Activated naive CD4-positive, alpha-beta T cell treated with Interleukin-2 at 50 U/mL for 16 hours (primary cell): ENCODE measurements at places on chromosomes 16 and 17.
A peak's percentile ranks its signal among the peaks of the same experiment; 100 is the strongest.

GRCh38 chr17:73957564-73957963, 245.9 kb upstream of the RPL38 start:
- DNase-seq: no peak

DNA sequence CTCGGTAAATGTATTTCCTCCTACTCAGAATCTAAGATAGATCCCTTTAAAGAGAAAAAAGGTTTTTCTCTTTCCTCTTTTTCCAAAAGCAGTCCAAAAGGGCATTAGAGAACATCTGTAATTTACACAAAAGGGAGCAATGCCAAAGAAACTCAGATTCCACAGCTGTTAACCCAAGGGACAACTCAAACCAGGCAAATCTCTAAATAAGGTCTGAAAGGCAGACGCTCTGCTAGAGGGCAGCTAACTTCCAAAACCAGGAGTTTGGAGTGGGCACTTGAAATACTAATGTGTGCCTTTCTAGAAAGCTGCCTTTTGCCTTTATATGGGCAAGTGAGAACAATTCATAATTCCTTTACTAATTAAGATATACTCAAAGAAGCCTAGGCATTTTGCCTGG, 435.7 kb downstream of the ZFHX3 start:
- DNase-seq: no peak

GRCh38 chr17:62194401-62194800, 129.3 kb upstream of the MED13 start:
- DNase-seq: no peak

DNA sequence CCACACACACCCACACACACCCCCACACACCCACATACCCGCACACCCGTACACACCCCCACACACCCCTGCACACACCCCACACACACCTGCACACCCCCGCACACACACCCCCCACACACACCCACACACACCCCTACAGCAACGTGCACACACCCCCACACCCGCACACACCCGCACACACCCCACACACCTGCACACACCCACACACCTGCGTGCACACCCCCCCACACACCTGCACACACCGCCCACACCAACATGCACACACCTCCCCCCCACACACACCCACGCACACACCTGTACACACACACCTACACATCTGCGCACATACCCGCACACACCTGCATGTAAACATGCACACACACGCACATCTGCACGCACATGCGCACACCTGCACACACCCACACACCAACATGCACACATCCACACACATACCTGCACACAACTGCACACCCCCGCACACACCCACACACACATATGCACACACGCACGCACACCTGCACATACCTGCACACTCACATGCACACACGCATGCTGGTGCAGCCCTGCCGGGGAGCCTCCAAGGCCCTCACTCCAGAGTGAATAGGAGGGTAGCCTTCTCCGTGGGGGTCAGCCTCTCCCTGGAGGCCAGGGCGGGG, 7.5 kb downstream of the ASPSCR1 start:
- no peak for DNase-seq

DNA sequence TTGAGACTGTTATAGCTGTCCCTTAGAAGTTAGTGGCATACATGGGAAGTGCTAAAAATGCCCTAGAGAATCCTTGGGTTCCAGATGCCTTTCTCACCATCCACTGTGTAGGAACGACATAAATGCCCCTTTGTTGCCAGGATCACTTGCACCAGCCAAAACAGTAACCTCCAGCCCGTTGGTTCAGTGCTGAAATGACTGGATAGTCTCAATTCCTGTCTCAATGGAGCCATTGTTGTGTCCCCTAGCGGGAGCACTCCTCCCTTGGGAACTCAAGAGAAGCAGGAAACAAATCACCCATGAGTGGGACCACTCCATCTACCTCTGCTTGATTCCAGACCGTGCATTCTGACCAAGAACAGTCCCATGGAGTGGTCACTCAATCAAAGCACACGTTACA, 23.1 kb downstream of the MPHOSPH6 start:
- DNase-seq: no peak

DNA sequence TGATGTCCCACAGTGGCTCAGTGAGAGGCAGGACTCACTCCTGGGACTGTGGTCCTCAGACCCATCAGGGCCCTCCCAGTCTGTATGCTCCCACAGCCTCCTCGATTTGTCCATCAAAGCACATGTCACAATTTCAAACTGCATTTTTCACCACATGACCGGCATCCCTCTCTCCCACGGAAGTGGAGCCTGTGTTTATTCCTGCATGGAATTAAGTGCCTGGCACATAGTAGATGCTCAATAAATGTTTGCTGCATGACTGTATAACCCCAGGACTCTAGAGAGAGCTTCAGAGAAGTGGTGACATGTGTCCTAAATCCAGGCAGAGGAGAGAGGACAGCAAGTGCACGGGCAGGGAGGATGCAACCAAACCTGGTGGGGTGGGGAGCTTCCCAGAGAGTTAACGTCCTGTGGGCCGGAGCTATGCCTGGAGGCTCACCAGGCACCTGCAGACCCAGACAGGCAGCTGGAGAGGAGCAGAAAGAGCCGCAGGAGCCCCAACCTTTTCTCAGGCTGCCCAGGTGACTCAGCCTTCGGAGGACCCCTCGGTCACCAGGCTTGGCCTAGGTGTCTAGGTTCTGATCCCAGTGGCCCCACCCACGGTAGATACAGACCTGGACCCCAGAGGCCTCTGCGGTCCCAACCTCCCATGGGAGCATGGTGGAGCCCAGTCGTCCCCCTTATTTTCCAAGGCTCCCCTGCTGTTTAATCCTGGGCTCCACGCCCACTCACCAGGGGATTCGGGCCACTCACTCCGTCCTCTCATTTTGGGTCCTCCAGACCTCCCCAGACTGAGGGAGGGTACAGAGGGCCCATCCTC, 5.8 kb downstream of the CDH5 start:
- no peak for DNase-seq

DNA sequence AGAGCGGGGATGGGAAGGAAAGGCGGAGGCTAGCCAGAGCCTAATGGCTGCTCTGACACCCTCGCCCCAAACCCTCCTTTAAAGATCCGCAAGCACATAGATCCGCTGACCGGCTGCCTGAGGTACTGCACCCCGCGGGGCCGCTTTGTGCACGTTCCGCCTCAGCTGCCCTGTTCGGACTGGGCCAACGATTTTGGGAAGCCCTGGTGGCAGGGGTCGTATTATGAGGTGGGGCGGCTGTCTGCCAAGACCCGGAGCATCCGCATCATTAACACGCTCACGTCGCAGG, 663 bp downstream of the CYB5D1 start:
- peak; percentile 62 for DNase-seq

GRCh38 chr16:84477661-84478060, 26.8 kb downstream of the MEAK7 start:
- DNase-seq: no peak

DNA sequence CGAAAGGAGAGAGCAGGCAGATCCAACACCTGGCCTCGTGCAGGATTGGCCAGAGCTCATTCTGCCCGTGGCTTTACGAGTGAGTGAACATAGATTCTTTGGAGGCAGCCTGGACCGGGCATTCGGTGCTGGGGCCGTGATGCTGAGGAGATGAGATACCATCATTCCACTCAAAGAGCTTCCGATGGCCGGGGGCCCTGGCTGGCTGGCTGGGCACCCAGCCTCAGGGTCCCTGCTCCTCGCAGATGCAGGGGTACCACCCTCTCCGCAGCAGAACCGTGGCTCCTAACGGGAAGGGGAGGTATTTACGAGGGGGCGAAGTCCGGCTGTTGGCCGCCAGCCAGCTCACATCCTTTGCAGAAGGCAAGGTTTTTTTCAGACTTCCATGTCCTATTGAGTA, 66.1 kb upstream of the FOXF1 start:
- no peak for DNase-seq

DNA sequence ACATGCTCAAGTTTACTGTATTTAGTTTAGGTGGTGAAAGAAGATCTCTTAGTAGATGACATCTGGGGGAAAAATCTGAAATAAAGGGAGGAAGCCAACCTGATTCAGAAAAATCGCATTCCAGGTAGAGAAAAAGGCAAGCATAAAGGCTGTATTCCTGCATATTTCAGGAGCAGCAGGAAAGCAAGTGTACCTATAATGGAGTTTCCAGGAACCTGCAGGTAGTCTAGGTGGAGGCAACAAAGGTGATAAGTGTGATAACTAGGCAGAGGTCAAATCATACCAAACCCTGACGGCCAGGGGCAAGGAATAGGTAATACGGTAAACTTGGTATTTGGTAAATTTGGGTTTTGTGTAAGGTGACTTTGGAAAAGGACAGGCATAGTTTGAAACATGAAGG, 132.8 kb upstream of the GOT2 start:
- no peak for DNase-seq

DNA sequence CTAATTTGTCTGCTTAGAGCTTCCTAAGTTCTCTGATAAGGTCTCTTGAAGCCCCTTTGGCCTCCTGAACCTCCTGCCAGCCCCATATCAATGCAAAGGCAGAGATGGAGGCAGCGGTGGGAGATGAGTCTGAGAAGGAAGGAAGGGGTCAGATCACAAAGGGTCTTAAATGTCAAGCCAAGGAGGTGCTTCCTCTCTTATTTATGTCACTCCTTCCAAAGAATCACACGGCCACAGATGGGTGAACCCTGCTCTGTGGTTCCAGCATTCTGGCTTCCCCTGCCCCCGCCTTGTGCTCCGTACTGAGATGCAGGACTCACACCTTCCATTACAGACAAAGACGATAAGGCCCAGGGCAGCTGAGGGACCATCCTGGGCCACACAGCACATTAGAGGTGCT, 96.3 kb downstream of the GSG1L start:
- no peak for DNase-seq

GRCh38 chr16:50674831-50675230, 6.3 kb downstream of the SNX20 start:
- DNase-seq: no peak

- DNase-seq: no peak
Observed at GRCh38 chr17:13283606-13284005, 265.8 kb upstream of the ELAC2 start.

DNA sequence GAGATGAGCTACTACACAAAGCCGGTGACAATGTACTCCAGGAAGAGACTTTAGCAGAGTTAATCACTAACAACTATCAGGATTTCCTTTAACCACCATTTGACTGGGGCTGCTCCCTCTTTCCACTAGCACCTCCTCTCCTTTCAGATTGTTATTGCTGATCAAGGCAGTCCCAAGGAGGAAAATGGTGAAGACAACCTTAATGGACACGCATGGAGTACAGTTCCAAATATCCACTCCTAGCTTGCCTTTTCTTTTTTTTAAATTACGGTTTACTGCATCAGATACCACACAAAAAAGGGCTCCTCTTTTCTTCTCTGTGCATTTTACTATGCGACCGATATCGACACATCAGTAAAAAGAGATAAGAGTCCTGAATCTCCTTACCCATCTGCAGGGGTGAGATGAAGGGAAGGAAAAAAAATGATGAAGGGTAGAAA, 30.9 kb downstream of the FAM222B start:
- DNase-seq: no peak

DNA sequence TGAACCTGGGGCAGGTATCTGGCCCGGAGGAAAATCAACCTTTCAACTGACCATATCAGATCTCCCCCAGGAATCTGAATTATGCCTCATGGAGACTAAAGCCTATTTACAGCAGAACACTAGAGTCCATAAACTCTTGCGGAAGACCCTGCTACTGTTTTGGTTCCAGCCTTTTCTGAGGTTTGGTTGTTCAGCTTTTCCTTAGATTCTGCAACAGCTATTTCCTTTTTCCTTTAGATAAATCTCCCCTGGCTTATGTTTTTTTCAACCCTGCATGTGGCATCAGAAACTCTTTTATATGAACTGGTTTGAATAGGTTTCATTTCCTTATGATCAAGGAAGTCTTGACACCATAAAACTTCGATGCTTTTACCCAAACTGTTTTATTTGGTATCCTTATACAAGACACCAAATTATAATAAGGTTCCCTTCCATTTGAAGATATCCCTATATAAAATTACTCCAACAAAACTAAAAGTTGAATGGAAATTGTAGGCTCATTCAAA, 13.1 kb downstream of the SPOP start:
- DNase-seq: no peak

DNA sequence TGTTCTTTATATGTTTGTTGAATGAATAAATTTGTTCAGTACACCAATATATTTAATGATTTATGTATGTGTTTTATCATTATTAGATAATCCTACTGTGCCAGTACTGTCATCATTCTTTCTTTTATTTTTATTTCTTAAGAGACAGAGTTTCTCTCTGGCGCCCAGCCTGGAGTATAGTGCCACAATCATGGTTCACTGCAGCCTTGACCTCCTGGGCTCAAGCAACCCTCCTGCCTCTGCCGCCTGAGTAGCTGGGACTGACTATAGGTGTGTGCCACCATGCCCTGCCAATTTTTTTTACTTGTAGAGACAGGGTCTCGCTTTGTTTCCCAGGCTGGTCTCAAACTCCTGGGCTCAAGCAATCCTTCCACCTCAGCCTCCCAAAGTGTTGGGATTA, 41.8 kb downstream of the PAFAH1B1 start:
- DNase-seq: no peak

DNA sequence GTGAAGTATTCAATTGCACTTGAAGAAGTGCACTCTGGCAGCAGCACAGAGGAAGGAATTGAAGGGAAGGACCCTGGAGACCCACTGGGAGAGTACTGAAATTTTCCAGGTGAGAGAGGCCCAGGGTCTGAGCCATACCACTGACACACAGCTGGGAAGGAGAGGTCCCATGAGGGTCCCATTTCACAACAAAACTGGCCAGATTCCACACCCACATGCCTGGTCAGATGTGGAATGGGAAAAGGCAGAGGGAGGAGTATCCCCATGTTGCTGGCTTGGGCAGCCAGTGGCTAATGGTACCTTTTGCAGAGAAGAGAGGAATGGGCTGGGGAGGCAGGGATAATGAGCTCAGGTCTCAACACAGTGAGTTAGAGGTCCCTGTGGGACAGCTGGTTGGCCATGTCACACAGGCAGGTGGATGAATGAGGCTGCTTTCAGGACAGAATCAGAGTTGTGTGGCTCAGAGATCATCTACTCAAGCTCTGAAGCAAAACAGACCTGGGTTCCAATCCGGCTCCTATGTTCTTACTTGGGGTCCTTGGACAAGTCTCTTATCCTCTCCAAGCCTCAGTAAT, 26.2 kb upstream of the NGFR start:
- no peak for DNase-seq
